ENCODE measurements at places on chromosomes 3 and 15.

GRCh38 chr3:189160519-189161309 is 11.1 kb upstream of the TPRG1 start:
- DNase-seq: no peak

GRCh38 chr3:8490079-8490552 is 11.5 kb upstream of the LMCD1 start:
- no peak for DNase-seq

GRCh38 chr15:80706161-80706560 is 11.1 kb downstream of the ABHD17C start:
- DNase-seq: no peak

DNA sequence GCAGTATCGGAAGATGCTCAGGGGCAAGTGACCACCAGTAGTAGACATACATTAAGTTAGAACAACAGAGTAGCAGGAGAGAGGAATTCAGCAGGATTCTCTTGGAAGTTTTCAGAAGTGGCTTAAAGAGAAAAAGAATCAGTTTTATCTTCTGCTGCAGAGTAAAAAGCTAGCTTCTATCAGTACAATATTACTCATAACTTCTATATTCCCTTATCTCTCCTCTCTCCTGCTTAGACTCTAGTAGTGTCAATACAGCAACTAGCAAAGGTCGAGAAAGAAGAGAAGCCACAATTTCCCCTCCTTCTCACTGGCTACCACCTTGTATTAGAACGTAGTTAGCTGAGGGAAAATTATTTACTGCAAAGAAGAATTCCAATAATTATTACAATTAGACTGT is 539.7 kb downstream of the DIPK2A start:
- DNase-seq: no peak

GRCh38 chr3:69422751-69423150 is 36.9 kb upstream of the FRMD4B start:
- DNase-seq: no peak

DNA sequence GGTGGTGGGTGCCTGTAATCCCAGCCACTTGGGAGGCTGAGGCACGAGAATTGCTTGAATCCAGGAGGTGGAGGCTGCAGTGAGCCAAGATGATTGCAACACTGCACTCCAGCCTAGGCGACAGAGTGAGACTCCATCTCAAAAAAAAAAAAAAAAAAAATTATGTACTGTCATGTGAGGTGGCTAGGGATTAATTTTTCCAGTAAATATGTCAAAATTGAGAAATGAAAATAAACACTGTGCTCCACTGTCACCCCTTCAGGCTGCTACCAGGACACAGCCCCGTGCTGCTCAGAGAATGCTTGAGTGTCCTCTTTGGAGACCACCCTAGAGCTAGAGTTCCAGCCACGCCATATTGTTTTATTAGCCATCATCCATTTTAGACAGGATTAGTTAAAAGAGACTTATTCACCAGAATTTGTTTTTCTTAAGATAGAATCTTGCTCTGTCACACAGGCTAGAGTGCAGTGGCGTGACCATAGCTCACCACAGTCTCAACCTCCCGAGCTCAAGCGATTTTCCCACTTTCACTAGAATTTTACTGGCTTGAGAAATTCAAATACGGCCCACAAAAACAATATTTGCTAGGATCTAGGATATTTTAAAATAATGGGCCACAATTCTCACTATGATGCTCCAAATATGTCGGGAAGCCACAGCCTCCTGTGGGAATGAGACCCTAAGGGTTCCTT is 642 bp downstream of the CD80 start:
- no peak for DNase-seq

DNA sequence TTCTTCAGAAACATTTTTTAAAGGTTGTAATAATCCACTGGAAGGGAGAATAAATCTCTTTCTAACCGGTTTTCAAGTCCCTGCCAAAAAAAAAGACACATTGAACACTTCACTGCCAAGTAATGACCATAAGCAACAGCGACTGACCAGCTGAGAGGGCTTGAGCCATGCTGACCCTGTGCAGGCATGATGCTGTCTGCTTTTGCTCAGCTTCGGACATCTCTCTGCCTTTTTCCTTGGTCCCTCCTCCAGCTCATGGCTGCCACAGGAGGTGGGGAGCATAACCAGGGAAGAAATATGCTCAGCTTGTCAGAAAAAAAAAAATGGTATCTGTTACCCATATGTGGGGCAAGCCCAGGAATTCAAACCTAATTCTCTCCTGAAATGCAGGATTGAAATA is 1.5 kb downstream of the IGSF10 start:
- no peak for DNase-seq

- no peak for DNase-seq
These were observed 79.5 kb downstream of the LINGO1 start for GRCh38 chr15:77553257-77553656.

DNA sequence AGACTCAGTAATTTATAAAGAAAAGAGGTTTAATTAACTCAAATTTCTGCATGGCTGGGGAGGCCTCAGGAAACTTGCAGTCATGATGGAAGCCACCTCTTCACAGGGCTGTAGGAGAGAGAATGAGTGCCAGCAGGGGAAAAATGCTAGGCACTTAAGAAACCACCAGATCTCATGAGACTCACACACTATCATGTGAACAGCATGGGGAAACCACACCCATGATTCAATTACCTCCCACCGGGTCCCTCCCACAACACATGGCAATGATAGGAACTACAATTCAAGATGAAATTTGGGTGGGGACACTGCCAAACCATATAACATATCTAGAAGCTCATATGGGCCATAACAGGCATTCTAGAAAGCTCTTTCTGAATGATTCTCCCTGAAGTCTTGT is 190.3 kb downstream of the WNT5A start:
- no peak for DNase-seq

DNA sequence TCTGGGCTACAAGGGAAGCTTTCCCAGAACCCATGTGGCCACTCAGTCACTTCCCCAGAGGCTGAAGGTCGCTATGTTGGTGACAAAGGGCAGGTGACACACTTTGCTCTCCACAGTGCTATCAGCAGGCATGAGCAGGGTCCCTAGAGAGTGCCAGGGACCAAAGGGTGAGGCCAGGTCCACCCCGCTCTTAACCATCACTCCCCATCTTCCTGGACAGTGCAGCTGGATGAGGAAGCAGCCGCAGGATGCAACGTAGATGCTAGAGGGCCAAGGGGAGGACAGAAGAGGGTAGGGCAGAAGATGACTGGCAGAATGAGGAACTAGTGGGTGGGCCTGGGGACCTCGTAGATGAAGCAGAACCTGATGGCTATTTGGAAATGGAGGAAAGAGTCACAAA is 13.6 kb upstream of the LTF start:
- DNase-seq: no peak

DNA sequence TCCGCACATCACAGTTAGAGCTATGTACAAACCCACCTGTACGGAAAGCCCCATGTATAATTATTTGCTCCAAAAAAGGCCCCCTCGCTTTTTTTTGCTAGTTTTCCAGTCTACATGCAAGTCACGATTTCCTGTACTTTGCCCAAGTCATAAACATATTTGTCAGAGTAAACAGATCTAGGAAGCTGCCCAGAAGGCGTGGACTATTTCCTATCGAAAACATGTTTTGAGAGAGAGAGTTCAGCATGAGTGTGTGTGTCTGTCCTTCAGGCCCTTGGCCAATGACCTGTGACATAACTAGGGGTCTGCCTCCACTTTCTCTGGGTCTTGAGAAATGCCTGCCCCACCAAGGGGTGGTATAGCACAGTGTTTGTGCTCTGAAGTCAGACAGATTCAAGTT is 72.7 kb upstream of the HACD2 start:
- DNase-seq: no peak

DNA sequence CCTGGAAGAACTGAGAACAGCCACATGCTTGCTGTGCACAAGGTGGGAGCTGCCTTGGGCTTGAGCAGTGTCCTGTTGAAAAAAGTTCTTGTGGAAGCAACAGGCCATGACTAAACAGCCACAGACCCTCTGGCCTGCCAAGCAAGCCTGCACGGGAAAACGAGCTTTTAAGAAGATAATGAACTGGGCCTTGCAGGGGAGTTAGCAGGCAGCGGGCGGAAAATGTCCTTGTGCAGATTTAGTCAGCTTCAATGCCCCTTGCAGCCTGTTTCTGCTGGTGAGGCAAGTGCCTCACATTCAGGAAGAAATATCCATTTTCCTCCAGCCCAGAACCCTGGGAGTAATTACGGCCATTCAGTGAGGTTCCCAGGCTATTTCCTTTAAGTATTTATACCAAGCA is 126.2 kb upstream of the KLHL25 start:
- DNase-seq: no peak

GRCh38 chr3:102443021-102443420 is 8.2 kb downstream of the ZPLD1 start:
- no peak for DNase-seq

DNA sequence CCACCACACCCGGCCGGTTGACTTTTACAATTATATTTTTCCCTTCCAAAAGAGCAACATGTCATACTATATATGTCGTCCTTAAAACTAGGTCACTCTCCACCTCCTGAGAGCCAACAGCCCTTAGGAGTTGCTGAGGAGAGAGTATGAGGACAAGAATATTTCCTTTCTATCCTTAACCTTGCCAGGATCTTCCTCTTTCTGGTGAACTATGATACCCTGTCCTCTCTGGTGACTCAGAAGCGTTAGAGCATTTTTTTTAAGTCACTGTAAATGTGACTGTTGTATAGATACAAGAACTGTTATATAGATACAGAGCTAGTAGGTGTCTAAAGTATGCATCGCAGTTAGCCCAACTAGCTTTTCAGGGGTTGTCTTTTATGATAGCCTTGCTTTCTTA is 33.7 kb upstream of the MTHFS start:
- no peak for DNase-seq

DNA sequence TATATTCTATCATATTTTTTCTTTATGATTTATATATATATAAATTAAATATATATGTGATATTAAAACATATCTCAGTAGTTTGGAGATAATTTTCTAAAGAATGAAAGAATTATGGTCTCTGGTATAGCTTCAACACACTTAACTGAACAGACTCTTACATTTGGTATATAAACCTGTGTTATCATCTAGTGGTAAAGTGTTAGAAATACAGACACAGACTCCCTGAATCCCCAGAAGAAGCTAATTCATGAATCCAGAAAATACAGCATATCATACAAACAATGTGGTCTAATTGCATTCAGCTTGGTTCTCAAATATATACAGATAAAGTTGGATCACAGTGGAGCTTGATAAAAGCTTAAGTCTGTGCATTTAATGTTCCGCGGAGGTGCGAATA is 1100.4 kb downstream of the ROBO2 start:
- no peak for DNase-seq

DNA sequence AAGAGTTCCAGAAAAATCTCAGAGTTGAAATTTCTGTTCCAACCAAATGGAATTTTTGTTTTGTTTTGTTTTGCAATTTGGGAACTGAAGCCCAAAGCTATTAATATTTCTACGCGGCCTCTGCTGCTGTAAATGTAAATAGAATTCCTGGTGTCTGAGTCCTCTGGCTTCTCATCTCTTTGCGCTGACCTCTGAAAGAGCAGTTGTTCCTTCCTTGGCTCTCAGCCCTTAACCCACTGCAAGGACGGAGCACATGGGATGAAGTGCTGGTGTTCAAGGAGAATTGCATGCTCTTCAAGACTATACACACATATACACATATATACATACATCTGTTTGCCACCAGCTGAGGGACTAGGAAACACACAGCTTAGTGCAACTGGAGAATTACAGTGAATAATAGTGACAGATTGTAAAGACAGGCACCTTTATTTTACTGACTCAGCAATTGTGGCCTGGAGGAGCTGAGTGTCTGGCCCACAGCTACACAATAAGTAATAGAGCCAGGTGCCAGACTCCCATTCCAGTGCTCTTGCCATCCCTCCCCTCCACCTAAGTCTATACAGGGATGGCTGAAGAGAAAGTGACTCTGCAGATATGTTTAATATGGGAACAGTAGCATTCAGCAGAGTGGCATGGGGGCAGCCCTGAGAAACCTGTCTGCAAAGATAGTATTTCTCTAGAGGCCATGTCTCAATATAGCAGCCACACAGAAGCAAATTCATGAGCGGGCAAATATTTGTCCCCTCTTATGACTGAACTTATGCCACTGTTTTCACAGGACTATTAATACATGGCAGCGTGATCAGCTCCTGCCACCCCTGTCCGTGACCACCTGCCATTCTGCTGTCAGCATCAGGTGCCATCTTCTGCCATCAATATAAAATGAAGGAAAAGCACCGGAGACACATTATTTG is 42.3 kb downstream of the NEK10 start:
- no peak for DNase-seq
